ENCODE measurements at places on chromosomes 11 and 22. TPM values are rescaled to one million over a fixed set of nuclear protein-coding genes. Genes with fewer than 3 reads are reported as not detected.

GRCh38 chr22:37420686-37421467, 6.4 kb downstream of the ELFN2 start:
- no peak for DNase-seq
- H3K27me3 ChIP-seq, result no peaks in the 10 kb centered on the region
- peak overlapping the region; percentile 16 for H3K4me3 ChIP-seq
- no peak overlapping the region for H3K27ac ChIP-seq
- no peaks in the 10 kb centered on the region for H3K36me3 ChIP-seq

GRCh38 chr11:63986156-63986931, at the start of gene OTUB1:
Gene OTUB1, plus strand, starts transcription at chr11:63986438. Its CDS starts 19 bp downstream, at chr11:63986457.
- H3K4me1 ChIP-seq, result peaks cover 26% of the 10 kb centered on the region
- no peak for DNase-seq
- H3K36me3 ChIP-seq, result no peaks in the 10 kb centered on the region
- peak within 1 kb of the TSS; percentile 82 for H3K27ac ChIP-seq

DNA sequence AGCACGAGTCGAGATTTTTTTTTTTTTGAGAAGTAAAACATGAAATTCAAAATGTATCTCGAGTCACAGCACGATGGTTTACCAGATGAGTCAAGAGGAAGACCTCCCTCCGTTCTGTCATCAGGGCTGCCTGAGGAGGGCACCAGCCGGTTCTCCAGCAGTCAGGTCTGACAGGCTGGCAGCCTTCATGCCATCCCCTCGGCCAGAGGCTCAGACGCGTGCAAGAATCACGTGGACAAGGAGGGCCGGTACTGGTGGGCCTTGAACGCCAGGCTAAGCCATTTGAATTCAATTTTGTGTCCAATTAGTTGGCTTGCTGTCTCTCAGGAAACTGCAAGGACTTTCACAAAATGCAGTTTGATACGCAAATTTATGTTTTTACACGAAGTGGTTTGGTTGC, 1412.2 kb downstream of the BRD1 start:
- no peaks in the 10 kb centered on the region for H3K4me1 ChIP-seq
- H3K4me3 ChIP-seq, result no peak overlapping the region
- no peak for DNase-seq
- no peaks in the 10 kb centered on the region for H3K27me3 ChIP-seq
- no peaks in the 10 kb centered on the region for H3K36me3 ChIP-seq
- no peak overlapping the region for H3K27ac ChIP-seq

- no peak overlapping the region for H3K27ac ChIP-seq
- H3K4me3 ChIP-seq, result no peak overlapping the region
- no peaks in the 10 kb centered on the region for H3K36me3 ChIP-seq
These were observed 41.3 kb downstream of the SMCO4 start for GRCh38 chr11:93501856-93502255.

GRCh38 chr11:73226297-73227006, 8.4 kb downstream of the P2RY2 start:
- no peak overlapping the region for H3K27ac ChIP-seq
- no peaks in the 10 kb centered on the region for H3K36me3 ChIP-seq
- no peaks in the 10 kb centered on the region for H3K27me3 ChIP-seq

C11orf91 gene
- not detected for total RNA-seq

OR6A2 gene
- total RNA-seq, result not detected

TREH gene
- 0.25 TPM for total RNA-seq

OR4A16 gene
- total RNA-seq, result not detected

ZFTA gene
- total RNA-seq, result 13.0 TPM

DNA sequence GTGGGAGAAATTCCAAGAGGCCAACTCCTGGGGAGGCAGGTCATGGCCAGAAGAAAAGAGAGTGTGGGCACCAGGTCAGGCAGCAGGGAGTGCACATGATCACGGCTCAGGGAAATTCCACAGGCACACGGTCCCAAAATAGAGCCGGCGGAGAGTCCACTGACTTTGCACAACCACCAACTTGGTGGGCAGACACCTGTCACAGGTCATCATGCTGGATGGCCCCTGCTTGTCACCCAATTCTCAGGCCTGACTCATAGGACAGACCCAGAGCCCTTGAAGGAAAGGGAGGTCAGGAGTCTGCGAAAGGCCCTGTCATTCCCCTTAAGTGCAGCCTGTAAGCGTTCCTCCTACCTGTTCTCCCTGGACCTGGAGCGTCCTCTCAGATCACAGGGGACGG, 15.8 kb downstream of the APOL2 start:
- no peaks in the 10 kb centered on the region for H3K27me3 ChIP-seq
- DNase-seq, result no peak
- H3K4me1 ChIP-seq, result no peaks in the 10 kb centered on the region

DNA sequence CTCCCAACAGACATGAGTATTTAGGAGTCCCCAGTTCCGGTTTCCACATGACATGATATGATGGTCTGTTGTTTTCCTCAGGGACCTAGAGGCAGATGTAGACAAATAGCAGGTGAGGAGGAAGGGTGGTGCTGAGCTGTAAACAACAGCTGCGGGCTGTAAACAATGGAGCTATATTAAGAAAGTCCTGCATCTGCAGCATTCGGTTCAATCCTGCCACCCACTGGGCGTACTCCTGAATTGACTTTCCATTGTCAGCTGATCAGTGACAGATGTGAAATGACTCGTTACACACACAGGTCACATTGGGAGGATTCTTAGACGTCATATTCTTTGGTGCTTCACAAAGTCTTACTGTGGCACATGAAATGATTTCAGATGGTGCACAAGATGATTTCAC, 26.8 kb upstream of the RAG1 start:
- no peaks in the 10 kb centered on the region for H3K36me3 ChIP-seq
- no peaks in the 10 kb centered on the region for H3K27me3 ChIP-seq
- H3K4me1 ChIP-seq, result no peaks in the 10 kb centered on the region
- H3K27ac ChIP-seq, result no peak overlapping the region
- H3K4me3 ChIP-seq, result no peak overlapping the region

LAYN gene
- total RNA-seq, result 22.3 TPM

GRCh38 chr22:36052505-36052941, 23.9 kb upstream of the RBFOX2 start:
- no peaks in the 10 kb centered on the region for H3K36me3 ChIP-seq
- H3K27me3 ChIP-seq, result no peaks in the 10 kb centered on the region
- no peak overlapping the region for H3K27ac ChIP-seq
- DNase-seq, result no peak
- no peak overlapping the region for H3K4me3 ChIP-seq

DNA sequence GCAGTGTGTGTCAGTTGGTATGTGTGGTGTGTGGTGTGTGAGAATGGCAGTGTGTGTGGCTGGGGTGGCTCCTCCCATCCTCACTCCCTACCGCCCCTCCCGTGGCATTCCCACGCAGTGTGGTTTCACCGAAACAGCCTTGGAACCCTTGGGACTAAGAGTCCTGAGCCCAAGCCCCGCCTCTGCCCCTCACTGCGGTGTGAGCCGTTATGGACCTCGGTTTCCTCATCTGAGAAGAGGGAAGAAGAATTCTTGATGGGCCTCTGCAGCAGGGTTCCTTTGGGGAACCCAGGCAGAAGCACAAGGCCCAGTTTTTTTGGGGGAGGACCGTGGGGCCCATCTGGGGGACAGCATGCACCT, 7.2 kb downstream of the UPK3A start:
- no peak for DNase-seq
- no peaks in the 10 kb centered on the region for H3K4me1 ChIP-seq
- H3K27me3 ChIP-seq, result no peaks in the 10 kb centered on the region

TMPRSS13 gene
- 9.6 TPM for total RNA-seq

OLFML1 gene
- 11.5 TPM for total RNA-seq

GRCh38 chr11:16612566-16613261, 125.7 kb upstream of the C11orf58 start:
- peaks cover 7% of the 10 kb centered on the region for H3K27me3 ChIP-seq
- peak overlapping the region; percentile 38 for H3K4me3 ChIP-seq
- H3K27ac ChIP-seq, result no peak overlapping the region
- peaks cover 12% of the 10 kb centered on the region for H3K4me1 ChIP-seq
- no peak for DNase-seq

DNA sequence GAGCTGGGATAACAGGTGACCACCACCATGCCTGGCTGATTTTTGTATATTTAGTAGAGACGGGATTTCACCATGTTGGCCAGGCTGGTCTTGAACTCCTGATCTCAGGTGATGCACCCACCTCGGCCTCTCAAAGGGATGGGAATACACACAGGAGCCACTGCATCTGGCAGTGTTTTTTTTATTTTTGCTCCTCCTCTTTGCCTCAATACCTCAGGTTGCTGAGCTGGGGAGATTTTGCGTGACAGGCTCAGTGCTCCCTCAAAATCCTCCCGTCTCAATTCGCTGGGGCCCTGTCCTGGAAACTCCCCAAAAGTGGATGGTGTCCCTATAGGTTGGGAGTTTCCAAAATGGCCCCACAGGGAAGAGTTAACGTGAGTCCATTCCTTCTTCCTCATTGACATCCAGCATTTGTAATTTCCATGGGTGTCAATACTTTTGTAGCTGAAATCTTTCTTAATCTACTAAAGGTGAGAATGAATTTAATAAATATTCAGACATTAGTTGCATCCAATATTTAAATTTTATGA, 71.8 kb downstream of the GGTLC2 start:
- no peak overlapping the region for H3K4me3 ChIP-seq
- H3K36me3 ChIP-seq, result no peaks in the 10 kb centered on the region
- no peaks in the 10 kb centered on the region for H3K27me3 ChIP-seq
- no peaks in the 10 kb centered on the region for H3K4me1 ChIP-seq
- no peak for DNase-seq
- no peak overlapping the region for H3K27ac ChIP-seq

DNA sequence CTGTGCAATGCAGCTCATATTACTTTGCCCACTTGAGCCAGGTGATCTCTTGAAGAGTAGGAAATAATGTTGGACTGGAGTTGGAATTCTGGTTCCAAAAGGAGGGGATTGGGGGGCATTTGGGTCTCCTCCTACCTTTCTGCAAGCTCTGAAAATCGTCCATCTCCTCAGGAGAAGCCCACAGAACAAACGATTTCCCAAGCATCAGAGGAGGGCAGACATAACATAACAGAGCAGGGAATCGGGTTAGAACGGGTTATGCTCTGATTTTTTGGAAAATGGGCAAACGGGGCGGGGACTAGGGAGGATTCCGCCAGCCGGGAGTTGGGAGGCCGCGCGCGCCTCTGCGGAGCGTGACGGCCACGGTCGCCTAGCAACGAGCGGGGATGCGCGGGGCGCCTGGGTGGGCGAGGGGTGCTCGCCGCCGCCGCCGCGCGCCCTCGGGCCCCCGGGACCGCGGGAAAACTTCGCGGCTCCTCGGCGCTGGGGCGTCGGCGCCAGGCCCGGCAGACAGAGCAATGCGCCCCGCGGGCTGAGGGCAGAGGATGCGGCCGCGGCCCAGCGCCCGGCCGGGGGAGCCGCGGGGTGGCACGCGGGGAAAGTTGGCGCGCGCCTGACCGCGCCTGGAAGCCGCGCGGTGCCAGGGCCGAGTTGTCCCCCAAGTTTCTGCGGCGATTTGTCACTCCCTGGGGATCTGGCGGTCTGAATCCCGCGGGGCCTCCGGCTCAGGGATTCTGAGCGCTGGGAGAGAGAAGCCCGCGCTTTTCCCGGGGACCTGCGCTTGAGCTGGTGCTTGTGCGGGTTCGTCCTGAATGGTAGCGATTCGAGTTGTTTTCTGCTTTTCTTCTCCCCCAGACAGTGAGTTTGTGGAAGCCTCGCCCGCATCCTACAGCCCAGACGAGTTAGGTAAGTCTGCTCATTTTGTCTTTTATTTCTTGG, 27.8 kb upstream of the AMOTL1 start:
- H3K4me3 ChIP-seq, result peak overlapping the region; percentile 53
- H3K27ac ChIP-seq, result peak overlapping the region; percentile 47
- DNase-seq, result no peak
- H3K27me3 ChIP-seq, result no peaks in the 10 kb centered on the region

GRCh38 chr11:115607621-115608221, 103.5 kb upstream of the CADM1 start:
- H3K27me3 ChIP-seq, result no peaks in the 10 kb centered on the region
- no peak overlapping the region for H3K27ac ChIP-seq
- H3K4me3 ChIP-seq, result no peak overlapping the region
- DNase-seq, result no peak
- H3K36me3 ChIP-seq, result no peaks in the 10 kb centered on the region

GRCh38 chr11:117376517-117376916, 48.9 kb downstream of the CEP164 start:
- H3K27ac ChIP-seq, result no peak overlapping the region
- DNase-seq, result no peak
- no peak overlapping the region for H3K4me3 ChIP-seq
- H3K27me3 ChIP-seq, result no peaks in the 10 kb centered on the region
- no peaks in the 10 kb centered on the region for H3K4me1 ChIP-seq

OR4C16 gene
- total RNA-seq, result not detected

DNA sequence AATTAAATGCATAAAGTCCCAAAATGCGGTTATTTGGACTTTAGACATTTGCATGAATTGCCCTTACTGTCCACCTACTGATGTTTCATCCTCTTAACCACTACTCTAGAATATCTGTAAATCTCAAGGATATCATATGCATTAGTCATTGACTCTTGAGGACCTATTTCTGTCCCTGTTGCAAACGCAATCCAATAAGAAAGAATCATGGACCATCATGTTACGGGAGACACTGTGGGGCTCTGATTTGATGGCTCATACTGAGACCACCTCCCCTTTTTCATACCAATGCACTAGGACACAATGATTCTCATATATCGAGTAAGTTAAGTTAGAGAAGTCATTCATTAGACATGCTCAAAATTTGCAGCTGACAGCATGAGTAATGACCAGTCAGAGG, 14.4 kb downstream of the POU2AF2 start:
- H3K36me3 ChIP-seq, result no peaks in the 10 kb centered on the region
- no peaks in the 10 kb centered on the region for H3K27me3 ChIP-seq
- no peak overlapping the region for H3K27ac ChIP-seq

GRCh38 chr11:67409261-67409666, 5.4 kb downstream of the TBC1D10C start:
- no peak overlapping the region for H3K4me3 ChIP-seq
- no peaks in the 10 kb centered on the region for H3K36me3 ChIP-seq
- no peaks in the 10 kb centered on the region for H3K27me3 ChIP-seq
- H3K27ac ChIP-seq, result no peak overlapping the region
- DNase-seq, result no peak

DNA sequence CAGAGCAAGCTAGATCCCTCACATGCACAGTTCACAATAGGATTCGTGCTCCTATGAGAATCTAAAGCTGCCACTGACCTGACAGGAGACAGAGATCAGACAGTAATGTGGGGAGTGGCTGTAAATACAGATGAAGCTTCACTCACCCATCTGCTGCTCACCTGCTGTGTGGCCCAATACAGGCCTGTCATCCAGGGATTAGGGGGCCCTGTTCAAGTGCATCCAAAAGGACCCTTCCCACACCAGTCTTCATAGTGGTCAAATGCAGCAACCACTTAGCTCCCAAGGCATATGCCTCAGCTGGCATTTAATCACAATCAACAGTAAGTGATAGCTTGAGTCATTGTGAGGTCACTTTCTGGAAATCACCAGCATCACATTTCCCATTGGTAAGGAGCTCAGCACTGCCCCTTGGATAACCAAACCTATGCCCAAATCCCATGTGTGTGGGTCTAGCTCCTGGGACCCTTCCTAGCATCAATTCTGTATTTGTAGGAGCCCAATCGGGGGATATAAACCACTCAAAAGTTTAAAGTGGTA, 65.6 kb downstream of the OR4C45 start:
- H3K4me1 ChIP-seq, result no peaks in the 10 kb centered on the region
- no peak overlapping the region for H3K4me3 ChIP-seq
- H3K27me3 ChIP-seq, result no peaks in the 10 kb centered on the region
- no peak overlapping the region for H3K27ac ChIP-seq
- no peaks in the 10 kb centered on the region for H3K36me3 ChIP-seq
- DNase-seq, result no peak

Measured in vagina (tissue), 2 donors.